ENCODE measurements at places on chromosomes 2 and 18. TPM values are rescaled to one million over a fixed set of nuclear protein-coding genes. Genes with fewer than 3 reads are reported as not detected.

DNA sequence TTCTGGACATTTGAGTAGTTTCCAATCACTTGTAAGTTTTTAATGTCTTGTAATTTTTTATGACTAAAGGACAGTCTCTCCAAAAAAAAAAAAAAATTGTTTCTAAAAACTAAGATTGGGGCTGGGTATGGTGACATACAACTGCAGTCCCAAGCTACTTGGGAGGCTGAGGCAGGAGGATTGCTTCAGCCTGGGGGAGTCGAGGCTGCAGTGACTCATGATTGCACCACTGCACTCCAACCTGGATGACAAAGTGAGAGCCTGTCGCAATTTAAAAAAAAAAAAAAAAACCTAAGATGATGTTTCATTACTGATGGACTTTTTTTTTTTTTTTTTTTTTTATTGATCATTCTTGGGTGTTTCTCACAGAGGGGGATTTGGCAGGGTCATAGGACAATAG, 34.4 kb upstream of the PKDCC start:
- no peak for DNase-seq

DNA sequence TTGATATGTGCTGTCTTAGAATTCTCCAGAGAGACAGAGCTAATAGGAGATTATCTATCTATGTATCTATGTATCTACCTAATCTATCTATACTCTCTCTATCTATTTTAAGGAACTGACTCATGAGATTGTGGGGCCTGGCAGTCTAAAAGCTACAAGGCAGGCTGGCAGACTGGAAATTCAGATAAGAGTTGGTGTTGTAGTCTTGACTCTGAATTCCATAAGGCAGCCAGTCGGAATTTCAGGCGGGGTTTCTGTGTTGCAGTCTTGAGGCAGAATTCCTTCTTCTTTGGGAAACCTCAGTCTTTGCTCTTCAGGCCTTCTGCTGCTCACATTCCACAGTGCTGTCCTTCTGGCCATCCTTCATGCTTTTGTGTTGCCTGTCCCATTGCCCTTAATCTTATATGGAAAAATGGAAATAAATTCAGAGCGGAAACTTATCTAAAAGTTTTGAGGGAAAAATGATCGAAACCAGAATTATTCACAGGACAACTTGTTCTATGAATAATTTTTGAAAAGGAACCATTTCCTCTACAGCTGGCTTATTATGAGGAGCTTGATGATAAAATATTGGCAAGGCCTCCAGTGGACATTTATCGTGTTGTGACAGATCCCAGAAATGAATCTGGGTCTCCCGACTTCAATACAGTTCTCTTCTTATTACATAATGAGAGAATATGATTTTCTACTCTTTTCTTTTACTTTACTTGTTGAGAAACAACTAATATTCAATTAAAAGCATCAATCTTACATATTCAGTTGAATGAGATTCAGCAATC, 10.8 kb downstream of the IL1RL1 start:
- no peak for DNase-seq

DNA sequence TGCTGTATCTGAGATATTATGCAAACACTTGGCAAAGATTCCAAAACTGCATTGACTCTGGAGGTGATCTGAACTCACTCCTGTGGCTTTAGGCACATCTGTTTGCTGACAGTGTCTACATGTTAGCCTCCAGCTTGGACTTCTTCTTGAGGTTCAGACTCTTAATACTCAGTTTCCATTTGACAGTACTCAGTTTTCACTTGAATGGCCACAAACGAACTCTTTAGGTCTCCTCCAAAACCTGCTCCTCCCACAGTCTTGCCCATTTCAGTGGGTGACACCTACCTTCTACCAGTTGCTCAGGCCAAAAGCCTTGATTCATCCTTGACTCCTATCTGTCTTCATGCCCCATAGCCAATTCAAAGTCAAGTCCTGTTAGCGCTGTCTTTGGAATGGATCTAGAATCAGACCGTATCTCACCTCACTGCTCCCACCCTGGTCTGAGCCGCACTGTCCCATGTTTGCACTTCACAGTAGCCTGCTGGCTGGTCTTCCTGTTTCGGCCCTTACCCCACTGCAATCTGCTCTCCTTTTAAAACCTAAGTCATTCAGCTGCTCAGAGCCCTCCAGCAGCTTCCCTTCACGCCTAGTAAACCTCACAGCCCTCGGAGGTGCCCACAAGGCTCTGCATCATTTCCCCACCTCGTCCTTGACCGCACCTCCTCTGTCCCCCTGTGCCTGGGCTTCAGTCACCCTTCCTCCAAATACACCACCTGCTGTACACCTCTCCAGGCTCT, 10.5 kb downstream of the ATG16L1 start:
- DNase-seq: no peak

DNA sequence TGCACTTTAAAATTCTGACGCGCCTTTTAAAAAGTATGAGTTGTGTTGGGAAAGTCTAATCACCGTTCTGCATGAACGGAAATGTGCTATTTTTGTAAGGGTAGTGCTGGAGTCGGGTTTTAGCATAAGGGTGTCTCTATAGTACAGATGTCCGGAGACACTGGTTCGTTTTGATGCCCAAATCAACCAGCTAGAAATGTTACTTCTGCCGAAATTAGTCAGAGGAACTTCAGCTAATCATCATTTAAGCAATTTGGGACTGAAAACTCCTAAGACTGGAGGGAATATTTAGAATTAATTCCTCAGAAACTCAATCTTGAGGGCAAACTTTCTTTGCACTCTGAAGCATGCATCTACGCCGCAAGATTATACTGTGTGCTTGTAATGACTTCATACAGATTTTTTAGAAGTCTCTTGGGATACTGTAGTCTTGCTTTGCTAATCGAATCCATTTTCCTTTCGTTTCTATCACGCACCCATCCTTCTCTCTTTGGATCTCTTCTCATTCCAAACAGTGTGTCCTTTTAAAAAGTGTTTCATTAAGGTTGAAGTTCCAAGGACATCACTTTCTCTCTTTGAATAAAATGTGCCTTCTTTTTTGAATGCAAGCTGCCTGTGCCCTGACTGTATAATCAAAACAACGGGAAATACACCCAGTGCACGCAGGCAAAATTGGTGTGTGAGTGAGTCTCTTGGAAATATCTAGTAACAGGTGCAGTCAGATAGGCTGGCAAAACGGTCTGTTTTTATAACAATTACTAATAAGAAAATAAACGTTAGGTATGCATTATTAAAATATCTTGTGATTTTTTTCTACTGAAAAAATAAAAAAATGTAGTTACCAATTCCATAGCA, 270.9 kb upstream of the TCF4 start:
- no peak for DNase-seq

- DNase-seq: no peak
Observed at GRCh38 chr2:32688541-32688940, 60.7 kb downstream of the TTC27 start.

- no peak for DNase-seq
Observed at GRCh38 chr18:13834496-13835015, 10.6 kb downstream of the MC5R start.

DNA sequence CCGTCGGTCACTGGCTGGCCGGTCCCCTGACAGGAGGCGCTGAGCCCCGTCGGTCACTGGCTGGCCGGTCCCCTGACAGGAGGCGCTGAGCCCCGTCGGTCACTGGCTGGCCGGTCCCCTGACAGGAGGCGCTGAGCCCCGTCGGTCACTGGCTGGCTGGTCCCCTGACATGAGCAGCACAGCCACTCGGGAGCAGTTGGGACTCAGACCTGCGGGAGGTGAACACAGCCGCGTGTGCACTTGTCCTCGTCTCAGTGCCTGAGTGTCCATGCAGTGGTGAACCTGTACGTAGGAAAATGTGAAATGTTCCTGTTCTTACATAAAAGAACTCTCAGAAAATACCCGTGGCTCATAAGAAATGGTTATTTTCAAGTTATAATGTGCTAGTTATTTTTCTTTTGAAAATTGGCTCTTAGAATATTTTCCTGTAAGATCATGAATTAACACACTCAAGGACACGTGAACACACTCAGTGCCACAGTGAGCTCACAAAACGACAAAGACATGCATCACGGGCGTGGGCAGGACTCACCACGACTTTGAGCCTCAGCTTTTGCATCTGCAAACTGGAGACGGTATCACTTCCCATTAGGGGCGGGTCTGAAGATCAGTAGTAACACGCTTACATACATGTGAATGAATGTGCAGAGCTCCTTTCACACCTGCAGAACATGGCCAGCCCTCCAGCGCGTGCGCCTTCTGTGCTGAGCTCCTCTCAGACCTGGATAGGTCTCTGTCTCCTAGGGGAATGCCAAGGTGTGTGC, 21.1 kb upstream of the NFATC1 start:
- DNase-seq: no peak

GRCh38 chr2:219344751-219345430, 12.3 kb upstream of the RESP18 start:
- no peak for DNase-seq

- DNase-seq: no peak
Observed at GRCh38 chr2:159084384-159085370, 116.2 kb downstream of the TANC1 start.

GRCh38 chr2:218066926-218067515, 2.0 kb upstream of the RUFY4 start:
- DNase-seq: no peak

- DNase-seq: no peak
Observed at GRCh38 chr18:63306819-63307550, 12.6 kb downstream of the BCL2 start.

GRCh38 chr18:35074581-35074980, 33.4 kb downstream of the MAPRE2 start:
- no peak for DNase-seq

GRCh38 chr2:37875403-37875906, 49.6 kb upstream of the RMDN2 start:
- DNase-seq: no peak

- no peak for DNase-seq
Observed at GRCh38 chr18:58545338-58546296, 83.3 kb downstream of the ALPK2 start.

GRCh38 chr2:127612111-127612822, 33.7 kb upstream of the GPR17 start:
- DNase-seq: no peak

DNA sequence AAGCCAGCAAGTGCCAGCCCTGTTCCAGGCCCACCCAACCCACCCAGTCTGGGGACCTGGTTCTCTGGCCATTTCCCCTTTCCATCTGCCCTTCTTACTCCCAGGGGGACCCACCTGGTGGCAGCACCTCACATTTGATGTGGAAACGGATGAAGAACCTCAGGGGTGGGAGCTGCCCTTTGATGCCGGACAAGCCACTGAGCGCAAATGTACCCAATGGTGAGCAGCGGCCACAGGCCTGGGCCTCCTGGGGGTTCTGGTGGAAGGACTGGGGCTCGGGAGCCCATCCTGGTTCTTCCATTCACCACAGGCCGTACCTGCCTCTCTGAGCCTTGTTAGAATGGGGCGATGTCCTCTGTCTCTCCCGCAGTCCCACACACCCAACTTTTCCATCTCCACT, 84.7 kb downstream of the EPAS1 start:
- DNase-seq: no peak

DNA sequence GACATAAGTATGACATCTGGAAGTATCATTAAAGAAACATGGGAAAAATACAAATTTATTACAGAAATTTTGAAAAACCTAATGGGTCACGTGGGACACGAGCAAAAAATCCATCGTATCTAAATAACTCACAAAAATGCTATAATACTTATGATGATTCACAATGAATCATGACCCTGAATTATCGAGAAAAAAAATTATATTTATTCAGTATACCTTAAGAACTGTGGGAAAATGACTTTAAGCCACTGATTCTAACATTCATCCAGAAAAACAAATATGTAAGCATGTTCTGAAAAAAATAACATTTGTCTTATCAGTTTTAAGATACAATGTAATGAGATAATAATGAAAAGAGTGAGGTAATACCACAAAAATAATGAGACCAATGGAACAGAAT, 51.8 kb downstream of the ZNF385B start:
- DNase-seq: no peak

DNA sequence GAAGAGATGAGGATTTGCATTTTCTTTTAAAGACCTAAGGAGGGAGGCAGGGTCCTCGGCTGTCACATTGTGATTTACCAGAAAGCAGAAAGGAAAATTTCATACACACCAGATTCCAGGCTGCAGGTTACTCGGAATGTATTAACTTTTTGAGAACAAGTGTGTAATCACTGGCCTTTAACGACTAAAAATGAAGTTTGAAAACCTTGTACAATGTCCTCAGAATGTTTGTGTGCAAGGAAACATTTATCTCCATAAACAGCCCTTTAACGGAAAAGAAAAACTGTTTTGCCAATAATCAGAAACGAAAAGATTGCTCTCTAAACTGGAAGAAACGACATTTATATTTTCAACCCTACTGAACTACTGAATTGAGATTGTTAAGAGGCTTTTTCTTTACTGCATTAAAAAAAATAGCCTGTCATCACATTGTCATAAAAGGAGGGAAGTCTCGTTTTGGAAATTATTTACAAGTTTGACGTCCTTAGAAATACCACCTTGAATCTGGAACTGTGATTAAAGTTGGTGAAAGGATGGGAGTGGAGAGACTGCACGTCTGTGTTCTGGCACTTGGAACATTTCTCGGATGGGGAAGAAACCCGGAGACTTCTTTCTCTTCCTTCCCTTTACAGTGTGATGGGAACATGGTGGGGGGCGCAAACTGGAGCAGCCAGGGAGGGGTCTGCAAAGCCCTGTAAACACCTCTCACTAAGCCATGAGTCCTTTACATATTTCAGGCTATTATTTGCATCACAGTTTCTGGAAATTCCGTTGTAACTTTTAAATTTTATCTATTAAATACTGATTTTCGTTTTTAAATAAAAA, 134.1 kb upstream of the SIX3 start:
- DNase-seq: no peak

GRCh38 chr2:116669782-116670181, 1144.7 kb upstream of the DDX18 start:
- DNase-seq: no peak

DNA sequence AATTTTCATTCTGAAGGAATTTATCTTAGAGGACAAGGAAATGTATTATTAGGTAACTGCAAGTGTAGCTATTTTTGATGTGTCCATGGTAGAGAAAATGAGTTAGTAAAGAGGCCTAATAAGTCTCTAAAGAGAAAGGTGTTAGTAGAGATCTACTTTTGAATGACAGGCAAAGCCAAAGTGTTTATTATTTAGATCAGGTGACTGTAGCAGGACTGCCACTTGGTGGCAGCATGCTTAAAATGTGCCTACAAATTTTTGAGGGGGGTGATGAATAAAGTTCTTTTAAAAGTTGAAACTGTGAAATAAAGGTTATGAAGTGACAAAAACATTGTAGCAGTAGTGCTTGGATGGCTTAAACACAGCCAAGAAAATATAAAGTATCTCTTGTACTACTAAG, 421.5 kb upstream of the MEIS1 start:
- DNase-seq: peak; percentile 13

The UPP2 gene
- total RNA-seq: not detected

The UCN gene
- total RNA-seq: 2.2 TPM

The LIMS4 gene
- total RNA-seq: 0.74 TPM

The SERPINB3 gene
- not detected for total RNA-seq

The CHRNG gene
- not detected for total RNA-seq

The PSMG2 gene
- total RNA-seq: 90.2 TPM

The MAB21L4 gene
- total RNA-seq: not detected

The GREB1 gene
- 0.42 TPM for total RNA-seq

The LCT gene
- 0.04 TPM for total RNA-seq

The TMEM163 gene
- 0.11 TPM for total RNA-seq

The SGO2 gene
- total RNA-seq: 17.1 TPM

The PSMA8 gene
- not detected for total RNA-seq

Measured in K562 (cell line).